ENCODE measurements at places on chromosomes 2 and 18.

DNA sequence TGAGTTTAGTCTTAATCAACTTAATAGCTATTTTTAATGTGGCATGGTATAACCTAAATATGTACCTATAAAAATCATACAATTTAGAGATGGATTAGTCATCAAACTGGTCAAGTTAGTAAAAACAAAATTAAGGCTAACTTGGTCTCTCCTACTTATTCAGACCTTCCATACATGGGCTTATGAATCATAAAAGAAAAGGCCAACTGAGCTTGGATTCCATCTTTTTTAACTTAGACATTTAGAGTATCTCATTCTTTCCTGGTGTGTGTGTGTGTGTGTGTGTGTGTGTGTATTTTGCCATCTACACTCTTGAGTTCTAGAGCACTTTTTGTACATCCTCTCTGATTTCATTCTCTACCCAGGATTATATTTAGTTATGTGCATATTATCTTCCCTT is 637.5 kb downstream of the PLCL1 start:
- DNase-seq: no peak

GRCh38 chr2:29388071-29388470 is 272.9 kb downstream of the CLIP4 start:
- DNase-seq: no peak

DNA sequence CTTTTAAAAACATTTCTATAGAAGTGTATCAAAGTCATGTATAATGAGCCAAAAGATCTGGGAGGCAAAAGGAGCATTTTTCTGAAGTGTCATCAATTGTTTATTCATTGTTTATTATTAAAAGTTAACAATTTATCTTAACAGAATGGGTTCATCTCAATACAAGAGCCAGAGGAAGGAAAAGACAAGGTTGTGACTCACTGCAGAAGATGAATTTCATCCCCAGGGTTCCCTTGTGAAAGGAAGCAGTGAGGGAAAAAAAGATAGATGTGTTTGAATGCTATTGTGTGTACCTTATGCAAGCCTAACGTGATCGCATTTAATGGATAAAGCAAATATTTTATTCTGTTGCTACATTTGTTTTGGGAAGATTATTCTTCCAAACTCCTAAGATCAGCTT is 286.3 kb downstream of the PIEZO2 start:
- no peak for DNase-seq

DNA sequence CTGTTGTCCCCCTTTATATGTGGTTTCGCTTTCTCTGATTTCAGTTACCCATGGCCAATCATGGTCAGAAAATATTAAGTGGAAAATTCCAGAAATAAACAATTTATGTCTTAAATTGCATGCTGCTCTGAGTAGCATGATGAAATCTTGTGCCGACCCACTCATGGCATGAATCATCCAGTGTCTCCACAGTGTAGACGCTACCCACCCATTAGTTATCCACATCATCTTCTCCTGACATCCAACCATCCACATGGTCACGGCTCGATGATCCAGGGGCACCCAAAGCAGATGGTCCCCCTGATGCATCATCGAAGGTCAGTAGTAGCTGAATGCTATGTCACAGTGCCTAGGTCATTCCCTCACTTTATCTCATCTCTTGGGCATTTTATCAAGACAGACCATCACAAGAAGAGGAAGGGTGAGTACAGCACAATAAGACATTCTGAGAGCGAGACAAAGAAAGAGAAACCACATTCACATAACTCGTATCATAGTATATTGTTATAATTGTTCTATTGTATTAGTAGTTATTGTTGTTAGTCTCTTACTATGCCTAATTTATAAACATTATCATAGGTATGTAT is 44.1 kb upstream of the ACKR3 start:
- DNase-seq: no peak

GRCh38 chr18:11260961-11261461 is 111.6 kb upstream of the PIEZO2 start:
- no peak for DNase-seq

GRCh38 chr18:77132369-77133050 is at the start of gene MBP:
TSS of gene MBP (minus strand) at chr18:77132783. CDS start at chr18:77105261, 27,522 bp downstream.
- DNase-seq: no peak

- peak; percentile 17 for DNase-seq
These were observed 135.5 kb downstream of the MYO3B start for GRCh38 chr2:170313347-170313991.

- no peak for DNase-seq
These were observed 160.9 kb downstream of the RDH14 start for GRCh38 chr2:18399601-18400000.

DNA sequence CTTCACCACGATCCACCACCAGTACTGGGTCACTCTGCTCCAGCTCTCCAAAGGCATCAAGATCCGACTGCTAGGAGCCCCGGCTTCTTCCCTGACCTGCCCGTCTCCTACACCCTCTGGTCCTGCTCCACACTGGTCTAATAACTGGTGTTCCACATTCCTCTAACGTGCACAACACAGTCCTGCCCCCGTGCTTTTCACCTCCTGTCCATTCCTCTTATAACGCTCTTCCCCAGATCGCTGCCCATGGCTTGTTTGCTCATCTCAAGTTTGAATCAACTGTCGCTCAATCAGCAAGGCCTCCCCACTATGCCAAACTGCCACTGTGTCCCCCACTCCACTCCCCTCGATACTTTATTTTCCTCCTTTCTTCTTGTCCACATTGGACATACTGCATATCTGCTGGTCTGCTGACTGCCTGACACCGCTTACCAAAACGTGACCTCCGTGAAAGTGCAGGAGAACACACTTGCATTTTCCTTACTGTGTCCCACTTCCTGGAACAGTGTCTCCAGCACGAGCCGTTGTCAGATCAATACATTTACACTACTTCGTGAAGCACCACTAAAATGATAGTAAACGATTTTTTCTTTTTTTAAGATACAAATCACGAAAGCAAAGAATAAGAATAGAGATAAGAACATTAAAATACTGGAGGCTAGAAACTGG is 6.5 kb downstream of the HDLBP start:
- DNase-seq: no peak

DNA sequence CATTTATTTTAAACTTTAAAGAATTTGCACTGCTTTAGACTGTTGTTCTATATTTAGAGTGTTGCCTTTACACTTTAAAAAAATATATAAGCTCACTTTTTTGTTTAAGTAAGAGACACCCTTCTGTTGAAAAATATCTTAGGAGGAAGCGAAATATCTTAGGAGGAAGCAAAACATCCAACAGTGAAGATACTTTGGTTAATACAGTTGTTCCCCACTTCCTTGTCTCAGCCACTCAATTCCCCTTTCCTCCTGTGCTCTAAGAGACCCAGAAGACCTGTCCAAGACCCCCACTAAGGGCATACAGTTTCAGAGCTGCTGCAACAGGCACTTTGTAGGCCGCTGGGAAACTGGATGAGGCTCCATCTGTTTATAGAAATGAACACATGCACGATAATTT is 5.7 kb downstream of the SERPINB8 start:
- no peak for DNase-seq

- no peak for DNase-seq
These were observed 52.6 kb downstream of the ARL4C start for GRCh38 chr2:234444242-234444730.

- DNase-seq: no peak
These were observed 718.2 kb downstream of the DPP10 start for GRCh38 chr2:115160531-115161080.

GRCh38 chr2:39550701-39551285 is 113.7 kb upstream of the MAP4K3 start:
- no peak for DNase-seq

GRCh38 chr2:100009743-100010142 is 132.6 kb downstream of the AFF3 start:
- no peak for DNase-seq

GRCh38 chr2:210063306-210063705 is 60.9 kb downstream of the RPE start:
- DNase-seq: no peak

DNA sequence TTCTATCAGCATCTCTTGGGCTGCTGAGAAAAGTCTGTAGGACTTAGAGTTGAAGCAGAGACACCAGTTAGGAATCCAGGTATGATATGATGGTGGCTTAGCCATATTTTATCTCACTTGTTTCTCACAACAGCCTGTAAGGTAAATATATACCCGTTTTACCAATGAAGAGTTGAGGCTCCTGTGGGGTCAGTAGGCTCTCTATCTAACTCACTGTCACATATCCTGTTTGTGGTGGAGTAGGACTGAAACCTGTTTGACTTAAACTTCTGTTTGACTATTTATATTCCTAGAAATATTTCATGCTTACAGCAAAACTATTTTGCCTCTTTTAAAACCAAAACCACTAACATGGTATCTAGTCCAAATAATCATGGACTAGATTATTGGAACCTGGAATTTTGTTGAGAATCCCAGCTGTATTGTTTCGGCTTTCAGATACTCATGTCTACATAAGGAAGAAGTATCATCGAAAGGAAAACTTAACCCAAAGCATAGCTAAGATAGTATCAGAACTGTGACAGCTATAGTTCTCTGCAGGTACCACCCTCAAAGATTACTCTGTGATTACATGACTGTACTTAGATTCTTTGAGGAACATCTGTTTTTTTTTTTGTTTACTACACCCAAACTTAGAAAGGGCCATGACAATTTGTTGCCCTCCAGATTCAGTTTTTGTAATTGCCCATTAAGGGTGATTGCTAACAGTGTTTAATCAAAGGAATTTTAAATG is 216.1 kb upstream of the THUMPD2 start:
- DNase-seq: no peak

DNA sequence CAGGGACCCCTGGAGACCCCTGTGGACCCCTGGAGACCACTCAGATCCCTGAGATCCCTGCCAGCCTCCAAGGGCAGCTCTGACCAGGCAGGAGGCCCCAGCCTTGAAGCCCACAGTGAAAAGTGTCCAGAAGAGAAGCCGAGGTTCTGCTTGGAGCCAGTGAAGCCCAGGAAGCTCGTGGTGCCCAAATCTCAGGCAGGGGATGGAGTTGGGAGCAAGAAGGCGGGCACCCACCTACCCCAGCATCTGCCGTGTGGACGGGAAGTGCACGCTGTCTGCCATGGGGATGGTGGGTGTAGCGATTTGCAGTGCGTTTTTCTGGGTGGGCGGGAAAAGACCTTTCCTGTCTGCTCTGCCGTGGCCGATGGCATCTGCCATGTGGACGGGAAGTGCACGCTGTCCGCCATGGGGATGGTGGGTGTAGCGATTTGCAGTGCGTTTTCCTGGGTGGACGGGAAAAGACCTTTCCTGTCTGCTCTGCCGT is 120.6 kb upstream of the CTDP1 start:
- no peak for DNase-seq

GRCh38 chr2:233147136-233147828 is 87.1 kb downstream of the INPP5D start:
- no peak for DNase-seq

GRCh38 chr2:11517906-11518305 is 15.9 kb upstream of the GREB1 start:
- DNase-seq: no peak

DNA sequence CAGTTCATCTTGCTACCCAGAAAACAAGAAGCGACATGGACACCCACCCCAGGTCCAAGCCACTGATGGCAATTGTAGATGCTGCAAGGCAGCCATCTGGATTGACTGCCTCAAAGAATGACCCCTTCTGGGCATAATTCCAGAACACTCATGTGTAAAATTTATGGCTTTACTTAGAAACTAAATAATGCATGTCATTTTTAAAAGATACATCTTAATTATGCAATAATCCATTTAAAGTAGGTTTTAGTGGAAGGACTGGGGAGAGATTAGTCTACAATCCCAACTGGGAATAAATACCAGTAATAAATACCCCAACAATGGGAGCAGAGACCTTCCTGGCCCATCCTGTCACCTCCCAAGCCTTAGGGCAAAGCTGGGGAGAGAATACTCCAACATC is 247.7 kb downstream of the SS18 start:
- no peak for DNase-seq
